ENCODE measurements at places on chromosomes 3 and 15. TPM values are rescaled to one million over a fixed set of nuclear protein-coding genes. Genes with fewer than 3 reads are reported as not detected.

The CFAP91 gene
- 0.27 TPM for total RNA-seq

The CDC25A gene
- 10.6 TPM for total RNA-seq

The LTF gene
- not detected for total RNA-seq

The RPL35A gene
- 1,088 TPM for total RNA-seq

The DVL3 gene
- 24.6 TPM for total RNA-seq

The CTXN2 gene
- 0.02 TPM for total RNA-seq

All from A549 treated with DMSO at 1 μM for 4 hours (cell line).